ENCODE measurements at places on chromosomes 3 and 15. TPM values are rescaled to one million over a fixed set of nuclear protein-coding genes. Genes with fewer than 3 reads are reported as not detected.

MAPKAPK3 gene
- total RNA-seq, result 72.1 TPM

GRCh38 chr3:169465417-169465816 is 198.1 kb downstream of the MECOM start:
- DNase-seq, result no peak

DNA sequence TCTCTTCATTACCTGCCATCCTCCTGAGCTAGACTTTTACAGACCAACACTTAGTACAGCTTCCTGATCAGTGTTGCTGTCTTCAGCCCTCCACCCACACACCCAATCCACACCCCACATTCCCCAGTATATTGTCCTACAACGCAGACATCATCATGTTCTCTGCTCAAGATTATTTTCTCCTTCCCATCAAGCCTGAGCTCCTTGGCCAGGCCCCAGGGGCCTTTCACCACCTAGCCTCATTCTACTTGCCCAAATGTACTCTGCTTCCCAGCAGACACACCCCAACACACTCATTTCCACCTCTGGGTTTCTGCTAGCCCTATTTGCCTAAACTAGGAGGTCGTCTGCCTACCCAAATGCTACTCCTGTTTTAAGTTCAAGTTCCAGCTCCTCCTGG is 37.0 kb downstream of the DAPK2 start:
- DNase-seq, result peak; percentile 51

CPEB1 gene
- 15.9 TPM for total RNA-seq

GRCh38 chr15:48025118-48025517 is 95.7 kb upstream of the SLC24A5 start:
- peak; percentile 17 for DNase-seq

DNA sequence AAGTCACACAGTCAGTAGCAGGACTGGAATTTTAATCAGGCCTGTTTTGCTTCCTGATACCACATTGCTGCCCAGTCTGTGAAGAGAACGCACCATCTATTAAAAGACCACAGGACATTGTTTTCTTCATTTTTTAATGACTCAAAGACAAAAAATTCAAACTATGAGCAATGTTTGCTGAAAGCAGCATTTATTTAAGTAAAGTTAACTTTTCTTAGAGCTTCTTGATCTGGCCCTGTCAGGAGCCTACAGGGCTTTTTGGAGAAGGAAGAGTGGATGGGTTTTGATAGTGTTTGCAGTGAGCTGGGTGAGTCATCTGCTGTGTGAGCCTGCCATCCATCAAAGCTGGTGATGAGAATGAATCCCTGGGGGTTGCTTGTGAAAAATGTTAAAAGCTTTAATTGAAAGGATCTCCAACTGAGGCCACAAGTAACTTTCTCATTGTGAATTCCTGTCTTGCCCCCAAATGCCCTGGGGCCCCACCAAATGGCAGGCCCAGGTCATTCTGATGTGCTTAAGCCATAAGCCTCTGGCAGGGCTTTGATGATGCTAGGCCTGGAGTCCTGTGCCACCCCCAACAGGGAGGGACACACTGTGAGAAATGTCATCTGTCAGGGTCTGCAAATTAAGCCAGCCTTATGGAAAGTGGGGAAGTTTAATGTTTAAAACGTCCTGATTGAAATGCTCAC is 136.2 kb upstream of the PFN2 start:
- peak; percentile 88 for DNase-seq
